ENCODE measurements at places on chromosomes 11 and 22.

GRCh38 chr11:6203327-6203726 lies 2.0 kb upstream of the C11orf42 start:
- no peak for DNase-seq

DNA sequence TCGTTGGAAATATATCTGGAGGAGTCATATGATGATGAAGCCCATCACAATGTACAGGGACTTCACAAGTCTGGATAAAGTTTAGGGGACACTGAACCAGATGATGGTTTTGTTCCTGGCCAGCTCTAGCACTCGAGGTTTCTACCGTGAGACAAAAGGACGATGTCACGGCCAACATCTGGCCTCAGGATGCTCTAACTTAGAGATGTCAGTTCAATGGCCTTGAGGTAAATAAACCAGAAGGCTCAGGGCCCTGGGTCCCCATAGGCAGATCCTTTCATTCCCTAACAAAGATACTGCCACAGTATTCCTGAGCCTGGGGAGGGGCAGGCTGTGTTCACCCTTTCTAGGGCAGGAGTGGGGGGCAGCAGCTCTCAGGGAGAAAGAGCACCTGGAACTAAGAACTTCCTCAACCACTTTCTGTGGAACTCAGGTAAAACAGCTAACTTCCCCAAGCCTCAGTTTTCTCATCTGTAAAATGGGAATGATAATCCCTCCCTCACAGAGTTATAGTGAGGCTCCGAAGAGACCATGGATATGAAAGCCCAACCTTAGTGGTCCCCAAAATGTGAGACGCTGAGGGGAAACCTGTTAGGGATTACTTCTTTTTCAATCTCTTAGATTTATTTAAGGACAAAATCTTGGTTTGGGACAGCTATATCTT lies 18.3 kb downstream of the MS4A10 start:
- DNase-seq: no peak

DNA sequence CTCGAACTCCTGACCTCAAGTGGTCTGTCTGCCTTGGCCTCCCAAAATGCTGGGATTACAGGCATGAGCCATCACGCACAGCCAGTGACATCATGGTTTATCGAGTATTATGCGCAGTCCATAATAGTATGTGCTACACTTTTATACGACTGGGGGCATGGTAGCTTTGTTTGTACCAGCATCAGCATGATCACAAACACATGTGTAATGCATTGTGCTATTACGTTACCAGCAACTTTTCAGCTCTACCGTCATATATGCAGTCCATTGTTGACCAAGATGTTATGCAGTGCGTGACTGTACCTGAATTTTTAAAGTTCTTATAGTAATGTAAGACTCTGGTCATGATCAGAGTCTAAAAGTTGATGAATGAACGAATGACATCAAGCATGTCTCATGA lies 67.9 kb downstream of the ZC3H12C start:
- DNase-seq: no peak

GRCh38 chr11:46431211-46431610 lies 39.6 kb upstream of the CHRM4 start:
- DNase-seq: no peak

- DNase-seq: no peak
These were observed 3.2 kb downstream of the PRDM10 start for GRCh38 chr11:129999407-129999806.

GRCh38 chr22:26245001-26245400 lies 75.7 kb downstream of the SEZ6L start:
- no peak for DNase-seq

GRCh38 chr11:118171269-118172062 lies 5.0 kb downstream of the SCN2B start:
- peak; percentile 44 for DNase-seq

- DNase-seq: no peak
These were observed 4.9 kb upstream of the CNTN5 start for GRCh38 chr11:99015634-99016454.

DNA sequence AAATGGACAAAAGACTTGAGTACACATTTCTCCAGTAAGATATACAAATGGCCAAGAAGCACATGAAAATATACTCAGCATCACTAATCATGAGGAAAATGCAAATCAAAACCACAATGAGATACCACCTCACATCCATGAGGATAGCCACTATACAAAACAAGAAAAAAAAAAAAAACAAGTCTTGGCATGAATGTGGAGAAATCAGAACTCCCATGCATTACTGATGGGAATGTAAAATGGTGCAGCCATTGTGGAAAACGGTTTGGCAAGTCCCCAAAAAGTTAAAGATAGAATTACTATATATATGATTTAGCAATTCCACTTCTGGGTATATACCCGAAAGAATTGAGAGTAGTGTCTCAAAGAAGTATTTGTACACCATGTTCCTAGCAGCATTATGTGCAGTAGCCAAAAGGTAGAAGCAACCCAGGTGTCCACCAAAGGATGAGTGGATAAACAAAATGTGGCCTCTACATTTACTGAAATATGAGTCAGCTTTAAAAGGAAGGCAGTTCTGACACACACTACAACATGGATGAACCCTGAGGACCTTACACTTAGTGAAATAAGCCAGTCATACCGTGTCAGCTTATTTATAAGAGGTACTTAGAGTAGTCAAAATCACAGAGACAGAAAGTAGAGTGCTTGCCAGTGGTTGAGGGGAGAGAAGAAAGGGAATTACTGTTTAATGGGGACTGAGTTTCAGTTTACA lies 146.3 kb downstream of the WNT7B start:
- DNase-seq: no peak

DNA sequence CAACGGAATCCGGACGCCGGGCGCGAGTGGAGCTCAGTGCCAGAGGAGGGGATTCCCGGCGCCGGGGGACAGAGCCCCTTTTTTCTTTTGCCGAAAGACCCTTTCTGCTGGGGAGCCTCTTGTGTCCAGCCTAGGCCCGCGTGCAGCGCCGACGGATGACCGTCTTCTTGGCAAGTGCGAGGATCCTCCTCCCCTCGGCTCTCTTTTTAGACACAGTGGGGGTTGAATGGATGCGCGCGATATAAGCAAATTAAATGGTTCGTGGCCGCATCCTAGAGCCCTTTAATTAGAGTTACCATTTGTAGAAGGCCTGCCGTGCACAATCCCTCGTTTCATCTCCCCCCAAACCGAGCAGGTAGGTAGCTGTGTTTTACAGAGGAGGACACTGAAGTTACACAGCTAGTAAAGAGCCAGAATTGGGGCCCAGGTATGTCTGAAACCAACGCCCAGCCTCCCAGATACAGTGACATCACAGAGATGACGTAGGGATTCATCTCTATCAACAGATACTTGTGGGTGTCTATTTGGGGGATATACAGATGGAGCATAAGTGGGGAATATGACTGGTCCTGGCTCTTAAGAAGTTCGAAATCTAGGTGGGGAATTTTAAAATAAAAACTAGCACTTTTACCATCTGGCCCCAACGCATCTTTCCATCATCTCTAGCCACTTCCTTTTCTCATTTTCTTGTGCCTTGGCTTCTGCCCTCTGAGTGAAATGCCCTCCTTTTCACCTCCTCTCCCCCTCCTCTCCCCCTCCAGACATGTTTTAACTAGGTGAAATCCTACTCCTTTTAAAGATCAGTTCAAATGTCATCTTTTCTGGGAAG lies 875 bp downstream of the TCP11L1 start:
- DNase-seq: peak; percentile 19

DNA sequence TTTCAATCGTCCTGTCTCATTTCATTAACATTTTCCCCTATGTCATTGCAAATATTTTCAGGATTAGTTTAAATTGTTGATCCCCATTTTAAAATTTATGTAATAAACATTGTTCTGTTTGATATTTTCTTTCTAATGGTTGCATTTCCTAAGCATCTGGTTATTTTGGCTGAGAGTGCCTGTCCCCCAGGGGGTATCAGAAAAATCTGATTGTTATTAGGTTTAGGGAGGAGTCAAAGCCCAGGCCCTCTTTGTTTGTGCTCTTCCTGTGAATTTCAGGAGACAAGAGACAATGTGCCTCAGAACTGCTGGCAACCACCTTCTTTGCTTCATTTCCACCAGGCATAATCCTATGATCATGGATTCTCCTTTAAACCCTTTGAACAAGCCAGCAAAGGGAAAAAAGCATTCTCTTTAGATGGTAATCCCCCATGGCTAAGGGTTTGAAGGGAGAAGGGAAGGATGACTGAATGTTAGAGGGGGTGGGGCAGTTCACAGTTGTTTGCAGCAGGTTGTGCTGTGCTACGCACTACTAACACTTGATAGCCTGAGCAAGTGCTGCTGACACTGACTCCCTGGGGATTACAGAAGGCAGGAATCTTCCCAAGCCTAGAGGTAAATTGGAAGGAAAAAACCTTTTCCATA lies 462.4 kb upstream of the LRRC4C start:
- no peak for DNase-seq

GRCh38 chr11:28756977-28757376 lies 648.8 kb downstream of the METTL15 start:
- no peak for DNase-seq
